ENCODE measurements at places on chromosomes 3 and 15.

- DNase-seq = no peak
These were observed 43.1 kb downstream of the COL8A1 start for GRCh38 chr3:99681512-99681911.

GRCh38 chr3:131616719-131617118, 113.9 kb upstream of the MRPL3 start:
- DNase-seq = no peak

GRCh38 chr15:78944669-78945407, at the start of gene CTSH:
Gene CTSH (minus strand): TSS chr15:78945046. CDS start chr15:78944981, 65 bp downstream.
- DNase-seq = peak; percentile 61

GRCh38 chr3:4313606-4314293, 10.6 kb downstream of the SETMAR start:
- no peak for DNase-seq

DNA sequence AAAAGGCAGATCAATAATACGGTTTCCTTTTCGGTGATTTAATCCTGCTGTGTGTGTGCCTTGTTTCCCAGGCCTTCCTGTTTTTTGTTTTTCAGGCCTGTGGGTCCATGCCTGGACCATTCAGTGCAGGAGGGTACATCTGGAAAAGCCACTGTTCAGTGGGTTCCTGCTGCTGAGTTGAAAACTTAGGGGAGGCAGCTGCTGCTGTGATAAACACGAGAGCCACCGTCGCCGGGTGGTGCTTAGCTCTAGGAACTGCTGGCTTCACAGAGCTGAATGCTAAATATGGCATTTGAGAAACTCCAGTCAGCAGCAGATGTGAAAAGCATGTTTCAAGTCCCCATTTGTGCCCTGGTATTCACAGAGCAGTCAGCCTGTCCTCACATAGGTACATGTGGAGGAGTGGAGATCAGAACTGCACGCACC, 44.0 kb downstream of the SYNM start:
- no peak for DNase-seq

Measured in activated T-cell treated with anti-CD3 and anti-CD28 coated beads for 24 hours (primary cell).